NB4 (cell line): ENCODE measurements at places on chromosomes 16 and 17.

GRCh38 chr17:74742153-74742515 lies 5.1 kb downstream of the RAB37 start:
- DNase-seq: peak; percentile 92

DNA sequence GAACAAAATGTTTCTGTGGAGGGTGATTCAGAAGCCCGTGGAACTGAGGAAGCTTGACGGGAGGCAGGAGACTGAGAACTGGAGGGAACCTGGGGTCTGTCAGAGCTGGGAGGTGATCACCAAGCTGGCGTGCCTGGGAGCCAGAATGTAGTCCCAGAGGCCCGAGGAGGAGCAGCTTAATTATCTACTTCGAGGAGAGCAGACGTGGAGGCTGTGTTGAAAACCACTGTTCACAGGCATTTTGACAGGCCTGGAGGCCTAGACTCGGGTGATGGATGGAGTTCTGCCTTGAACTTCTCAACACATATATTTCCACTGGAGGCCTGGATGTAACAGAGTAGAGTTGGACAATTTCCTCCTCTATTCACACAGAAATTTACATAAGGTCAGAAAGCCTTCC lies 177.7 kb upstream of the SALL1 start:
- no peak for DNase-seq

DNA sequence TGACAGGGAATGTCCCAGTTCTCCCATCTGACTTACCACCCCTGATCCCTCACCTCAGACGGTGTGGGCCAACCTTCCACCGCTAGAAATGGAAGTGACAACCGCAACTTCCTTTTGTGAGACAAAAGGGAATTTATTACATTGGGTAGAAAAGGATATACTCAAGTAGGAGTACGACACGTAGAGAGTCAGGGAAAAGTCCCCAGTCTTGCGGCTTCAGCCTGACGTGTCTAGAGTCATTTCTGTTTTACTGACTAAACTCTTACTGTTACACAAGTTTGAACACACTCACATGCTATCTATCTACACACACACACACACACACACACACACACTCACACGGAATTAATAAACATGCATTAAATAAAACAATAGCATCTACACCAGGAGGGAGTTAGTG lies 178.9 kb downstream of the COPRS start:
- peak; percentile 50 for DNase-seq

GRCh38 chr17:75552425-75553294 lies 27.2 kb downstream of the LLGL2 start:
- no peak for DNase-seq

DNA sequence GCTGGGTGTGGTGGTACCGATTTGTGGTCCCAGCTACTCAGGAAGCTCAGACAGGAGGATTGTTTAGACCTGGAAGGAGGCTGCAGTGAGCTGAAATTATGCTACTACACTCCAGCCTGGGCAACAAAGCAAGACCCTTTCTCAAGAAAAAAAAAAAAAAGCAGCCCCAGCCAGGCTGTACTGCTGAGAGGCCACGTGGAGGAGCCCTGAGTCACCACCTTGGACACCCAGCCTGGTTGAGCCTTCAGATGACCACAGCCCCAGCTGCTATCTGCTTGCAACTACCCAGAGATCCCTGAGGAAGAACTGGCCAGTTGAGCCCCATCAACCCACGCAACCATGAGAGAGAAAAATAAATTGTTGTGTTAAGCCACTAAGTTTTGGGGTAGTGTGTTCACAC lies 23.6 kb upstream of the GPRC5C start:
- peak; percentile 62 for DNase-seq

- DNase-seq: no peak
Measured at GRCh38 chr16:4016005-4016352, 100.3 kb downstream of the ADCY9 start.

GRCh38 chr17:72955391-72956140 lies 136.9 kb downstream of the SLC39A11 start:
- DNase-seq: peak; percentile 24

GRCh38 chr17:60106340-60107059 lies 27.8 kb upstream of the HEATR6 start:
- DNase-seq: no peak

DNA sequence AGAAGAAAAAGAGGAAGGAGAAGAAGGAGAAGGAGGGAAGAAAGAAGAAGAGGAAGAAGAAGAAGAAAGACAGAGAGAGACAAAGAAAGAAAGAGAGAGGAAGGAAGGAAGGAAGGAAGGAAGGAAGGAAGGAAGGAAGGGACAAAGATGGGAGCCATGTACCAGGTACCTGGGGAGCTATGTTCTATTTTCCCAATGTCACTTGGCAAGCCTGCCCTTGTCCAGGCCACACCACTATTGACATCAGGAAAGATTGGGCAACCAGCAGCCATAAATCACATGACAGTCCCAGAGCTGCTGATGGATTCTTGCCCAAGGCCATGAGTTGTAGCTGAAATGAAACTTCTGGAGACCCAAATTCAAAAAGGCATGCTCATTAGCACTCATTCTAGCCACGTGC lies 2.7 kb upstream of the CES1 start:
- peak; percentile 72 for DNase-seq

DNA sequence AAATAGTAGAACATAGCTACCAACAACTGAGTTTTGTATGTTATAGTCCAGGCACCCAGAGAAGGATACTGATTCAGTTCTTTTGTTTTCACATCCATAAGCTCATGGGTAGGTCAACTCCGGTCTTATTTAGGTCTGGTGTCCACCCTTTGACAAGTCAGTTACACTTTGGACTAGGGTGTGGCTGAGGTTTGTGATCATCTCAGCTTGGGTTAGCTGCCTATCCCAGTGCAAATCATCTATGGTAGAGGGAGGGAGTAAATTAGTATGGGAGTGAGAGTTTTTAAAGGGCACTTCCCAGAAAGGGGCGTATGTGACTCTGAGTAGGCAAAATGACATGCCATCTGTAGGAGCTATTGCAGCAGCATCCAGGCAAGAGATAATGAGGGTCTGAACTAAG lies 66.1 kb downstream of the TANC2 start:
- no peak for DNase-seq

- no peak for DNase-seq
Measured at GRCh38 chr17:79286440-79286839, 211.8 kb downstream of the ENGASE start.

DNA sequence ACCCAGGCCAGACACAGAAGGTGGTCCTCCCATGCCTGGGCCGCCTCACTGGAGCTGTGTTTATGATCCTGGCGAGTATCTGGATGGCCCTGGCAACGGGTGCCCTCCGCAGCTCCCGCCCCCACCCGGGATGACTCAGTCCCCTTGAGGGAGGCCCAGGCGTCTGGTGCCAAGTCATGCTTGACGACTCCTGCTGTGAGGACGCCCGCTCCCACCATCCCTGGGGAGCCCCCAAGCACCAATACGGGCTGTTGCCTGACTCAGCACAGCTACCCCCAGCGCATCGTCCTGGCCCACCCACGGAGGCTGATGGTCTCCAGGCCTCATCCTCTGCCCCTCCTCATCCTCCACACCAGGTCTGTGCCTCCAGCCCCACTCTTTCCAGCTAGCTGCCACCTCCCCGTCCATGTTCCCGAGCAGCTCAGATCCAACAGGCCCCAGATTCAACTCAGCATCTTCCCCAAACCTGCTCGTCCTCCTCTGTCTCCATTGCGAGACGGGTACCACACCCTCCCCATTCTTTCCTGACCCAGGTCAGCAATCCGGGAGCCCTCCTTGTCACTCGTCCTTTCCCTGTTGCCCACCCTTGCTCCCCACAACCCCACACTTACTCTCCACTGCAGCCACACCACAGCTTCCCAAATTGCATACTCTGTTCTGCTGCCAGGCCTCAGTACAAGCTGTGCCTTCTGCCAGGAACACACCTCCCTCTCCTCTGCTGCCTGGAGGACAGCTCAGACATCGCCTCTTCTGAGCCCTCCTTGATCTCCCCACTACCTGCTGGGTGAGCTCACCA lies 2.6 kb downstream of the CAMKK1 start:
- DNase-seq: peak; percentile 94

DNA sequence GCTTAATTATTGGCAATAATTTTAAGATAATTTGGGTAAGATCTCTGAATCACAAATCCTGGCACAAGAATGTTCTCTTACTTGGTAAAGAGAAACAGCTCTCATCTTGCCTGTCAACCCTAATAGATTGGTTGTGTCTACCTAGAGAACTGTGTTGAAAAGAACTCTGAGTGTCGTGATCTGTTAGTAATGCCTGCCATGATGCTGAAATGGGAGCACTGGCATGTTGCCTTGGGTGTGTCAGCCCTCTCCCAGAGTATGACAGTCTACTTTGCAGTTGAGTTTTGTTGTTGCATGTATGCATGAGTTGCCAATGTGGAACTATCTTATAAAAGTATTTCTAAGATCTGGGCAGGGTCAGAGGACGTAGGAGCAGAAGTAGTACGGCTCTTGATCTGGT lies 221.4 kb downstream of the MAF start:
- no peak for DNase-seq

DNA sequence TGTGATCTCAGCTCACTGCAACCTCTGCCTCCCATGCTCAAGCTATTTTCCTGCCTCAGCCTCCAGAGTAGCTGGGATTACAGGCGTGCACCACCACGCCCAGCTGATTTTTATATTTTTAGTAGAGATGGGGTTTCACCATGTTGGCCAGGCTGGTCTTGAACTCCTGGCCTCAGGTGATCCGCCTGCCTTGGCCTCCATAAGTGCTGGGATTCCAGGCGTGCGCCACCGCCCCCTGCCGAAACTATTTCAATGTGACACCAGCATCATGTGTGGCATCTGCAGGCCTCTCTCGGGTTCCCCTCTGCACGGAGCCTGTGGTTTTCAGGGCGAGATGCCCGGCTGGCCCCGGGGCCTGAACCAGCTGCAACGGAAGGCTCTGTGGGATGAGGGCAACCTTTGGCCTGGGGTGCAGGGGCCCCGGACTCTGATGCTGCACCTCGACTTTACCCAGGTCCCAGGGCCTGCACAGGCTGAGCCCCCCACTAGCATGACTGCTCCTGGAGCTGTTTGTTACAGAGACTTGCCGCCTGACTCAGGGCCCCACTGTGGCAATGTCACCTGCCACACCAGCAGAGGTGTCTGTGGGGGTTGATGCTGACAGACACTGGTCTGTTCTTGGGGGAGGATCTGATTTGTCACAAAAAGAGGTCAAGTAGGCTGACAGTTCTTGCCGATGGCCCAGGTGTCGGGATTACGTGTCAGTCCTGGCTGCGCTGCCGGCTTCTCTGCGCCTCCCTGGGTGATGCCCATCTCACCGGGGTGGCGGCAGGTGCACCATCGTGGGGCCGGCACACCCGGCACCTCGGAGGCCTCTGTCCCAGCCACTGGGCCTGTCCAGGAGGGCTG lies 8.6 kb upstream of the TEX19 start:
- peak; percentile 31 for DNase-seq

DNA sequence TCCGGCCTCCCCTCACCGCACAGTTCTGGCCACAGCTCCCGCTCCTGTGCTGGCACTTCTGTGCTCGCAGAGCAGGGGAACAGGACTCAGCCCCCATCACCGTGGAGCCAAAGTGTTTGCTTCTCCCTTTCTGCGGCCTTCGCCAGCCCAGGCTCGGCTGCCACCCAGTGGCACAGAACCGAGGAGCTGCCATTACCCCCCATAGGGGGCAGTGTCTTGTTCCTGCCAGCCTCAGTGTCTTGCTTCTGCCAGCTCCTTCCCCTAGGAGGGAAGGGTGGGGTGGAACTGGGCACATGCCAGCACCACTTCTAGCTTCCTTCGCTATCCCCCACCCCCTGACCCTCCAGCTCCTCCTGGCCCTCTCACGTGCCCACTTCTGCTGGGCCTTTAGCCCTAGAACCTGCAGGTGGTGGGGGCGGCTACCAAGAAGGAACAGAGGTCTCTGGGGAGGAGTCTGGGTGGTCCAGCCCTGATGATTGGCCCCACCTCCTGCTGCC lies 645 bp upstream of the ELMO3 start:
- DNase-seq: peak; percentile 48

DNA sequence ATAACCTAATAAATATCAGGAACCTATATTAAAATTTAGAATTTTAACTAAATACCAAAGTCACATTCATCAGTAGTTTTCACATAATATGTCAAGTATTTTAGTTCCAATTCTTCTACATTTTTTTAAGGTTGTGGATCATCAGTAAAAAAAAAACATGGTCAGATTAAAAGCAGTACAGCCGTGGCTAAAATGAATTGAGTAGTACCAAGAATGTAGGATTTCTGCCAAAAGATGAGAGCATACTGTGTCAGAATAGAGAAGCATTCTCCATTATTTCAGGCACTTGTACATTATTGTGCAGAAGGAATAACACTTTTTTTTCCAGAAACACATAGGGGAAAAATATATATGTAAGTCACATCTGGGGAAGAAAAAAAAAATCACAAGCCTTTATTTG lies 1176.1 kb downstream of the CDH11 start:
- no peak for DNase-seq

- DNase-seq: no peak
Measured at GRCh38 chr16:75219838-75220237, 1.1 kb downstream of the CTRB1 start.

GRCh38 chr17:14815079-14815478 lies 450.0 kb downstream of the PMP22 start:
- no peak for DNase-seq

DNA sequence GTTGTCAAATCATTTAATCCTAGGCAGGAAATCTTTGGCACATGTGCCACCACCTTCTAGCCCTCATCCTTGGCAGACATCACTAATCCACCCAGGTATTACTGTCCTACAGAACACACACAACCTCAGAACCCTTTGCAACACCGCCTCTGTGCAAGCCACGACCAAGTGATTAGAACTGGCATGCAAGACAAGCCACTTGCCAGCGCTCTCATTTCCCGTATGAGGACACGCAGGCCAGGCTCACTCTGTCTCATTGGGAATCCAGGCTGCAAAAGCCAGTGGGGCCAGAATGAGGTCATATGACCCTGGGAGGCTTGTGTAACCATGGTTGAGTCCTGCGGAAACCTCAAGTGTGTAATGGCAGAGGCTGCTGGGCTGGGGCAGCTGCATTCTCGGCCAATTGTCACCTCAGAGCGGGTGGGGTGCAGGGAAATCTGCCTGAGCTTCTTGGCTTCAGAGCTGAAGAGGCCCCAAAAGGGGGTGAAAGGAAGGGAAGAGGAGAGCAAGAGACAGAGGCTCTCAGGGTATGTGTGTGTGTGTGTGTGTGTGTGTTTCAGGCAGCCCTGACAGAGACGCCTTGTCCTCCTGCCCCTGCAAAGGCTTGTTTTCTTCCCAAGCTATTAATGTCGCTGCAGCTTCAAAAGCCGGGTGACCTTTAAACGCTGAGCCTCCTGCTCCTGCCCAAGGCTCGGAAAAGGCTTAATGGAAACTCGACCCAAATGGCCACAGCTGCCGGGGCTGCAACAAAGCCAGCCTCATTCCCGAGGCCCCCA lies 43.2 kb upstream of the MRPS23 start:
- peak; percentile 98 for DNase-seq

GRCh38 chr17:39107155-39107554 lies 44.3 kb downstream of the PLXDC1 start:
- no peak for DNase-seq

- no peak for DNase-seq
Measured at GRCh38 chr17:2631211-2631610, 37.8 kb downstream of the PAFAH1B1 start.

GRCh38 chr17:61081959-61082358 lies 317.7 kb upstream of the TBX2 start:
- DNase-seq: no peak
